ENCODE measurements at places on chromosomes 6 and 20.

DNA sequence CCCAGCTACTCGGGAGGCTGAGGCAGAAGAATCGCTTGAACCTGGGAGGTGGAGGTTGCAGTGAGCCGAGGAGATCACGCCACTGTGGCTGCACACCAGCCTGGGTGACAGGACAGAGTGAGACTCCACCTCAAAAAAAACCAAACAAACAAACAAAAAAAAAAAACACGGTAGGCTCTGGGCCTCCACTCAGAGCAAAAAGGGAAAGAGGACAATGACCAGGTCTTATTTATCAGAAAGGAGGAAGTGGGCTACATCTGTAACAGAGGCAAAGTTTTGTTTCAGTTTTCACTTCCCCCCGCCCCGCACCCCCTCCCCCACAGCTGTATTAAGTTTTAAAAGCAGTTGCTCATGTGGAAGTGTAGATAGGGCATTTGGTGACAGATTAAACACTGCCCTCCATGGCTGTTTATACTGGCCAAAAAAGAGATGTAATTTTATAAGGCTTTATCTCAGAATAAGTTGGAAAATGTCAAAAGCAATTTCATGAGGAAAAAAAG is 114.6 kb downstream of the RCAN2 start:
- no peak for DNase-seq

GRCh38 chr6:106064142-106064541 is 22.0 kb upstream of the PRDM1 start:
- no peak for DNase-seq

GRCh38 chr20:35238170-35238569 is 11.7 kb downstream of the MMP24 start:
- DNase-seq = no peak

DNA sequence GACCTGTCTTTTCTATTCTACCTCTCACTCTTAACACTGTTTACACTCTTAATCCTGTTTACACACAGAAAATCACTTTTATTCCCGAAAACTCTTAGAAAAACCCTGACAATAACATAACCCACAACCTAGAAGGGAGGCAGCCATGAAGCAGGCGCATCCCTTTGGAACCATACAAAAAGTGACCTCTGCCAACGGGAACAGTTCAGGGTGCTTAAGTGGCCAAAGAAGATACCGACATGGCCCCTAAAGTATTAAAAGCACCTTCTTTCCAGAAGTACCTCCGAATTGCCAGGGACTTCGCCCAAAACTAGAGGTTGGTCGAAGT is 490 bp downstream of the MMUT start:
- no peak for DNase-seq

- DNase-seq = no peak
These were observed 510 bp downstream of the NDRG3 start for GRCh38 chr20:36745234-36745926.

GRCh38 chr20:9616833-9617461 is 102.6 kb downstream of the LAMP5 start:
- no peak for DNase-seq

DNA sequence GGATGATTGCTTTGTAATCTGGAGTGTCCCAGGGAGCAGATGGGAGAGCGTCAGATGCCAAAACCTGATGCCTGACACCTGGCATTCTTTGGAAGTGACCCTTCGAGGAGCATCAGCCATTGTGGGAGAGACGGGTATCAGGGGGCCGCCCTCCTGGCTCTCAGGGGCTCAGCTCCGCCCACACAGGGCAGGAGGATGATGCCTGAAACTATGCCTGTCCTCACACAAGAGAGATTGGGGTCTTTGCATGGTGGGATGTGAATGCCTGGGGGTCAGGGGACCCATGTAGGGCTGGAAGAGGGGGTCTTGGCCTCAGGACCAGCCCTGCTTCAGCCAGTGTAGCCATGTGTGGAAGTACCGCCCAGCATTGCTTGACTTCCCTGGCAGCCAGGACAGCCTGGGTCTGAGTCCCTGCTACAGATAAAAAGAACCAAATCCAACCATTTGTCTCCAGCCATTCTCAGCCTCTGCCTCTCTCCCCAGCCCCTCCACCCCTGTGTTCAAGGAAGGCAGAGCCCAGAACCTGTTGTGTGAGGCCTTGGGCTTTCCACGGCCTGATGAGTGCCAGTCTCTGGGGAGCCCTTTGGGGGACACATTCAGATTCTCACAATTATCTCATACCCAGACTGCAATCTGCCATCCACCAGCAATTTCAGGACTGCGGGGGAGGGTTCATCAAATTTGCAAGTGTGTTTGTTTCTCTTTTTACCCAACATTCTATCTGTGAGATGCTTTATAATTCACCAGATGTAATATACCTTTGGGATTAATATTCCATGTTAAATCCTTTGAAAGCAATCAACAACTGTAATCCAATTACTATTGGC is 371.2 kb downstream of the PREX1 start:
- DNase-seq = no peak

DNA sequence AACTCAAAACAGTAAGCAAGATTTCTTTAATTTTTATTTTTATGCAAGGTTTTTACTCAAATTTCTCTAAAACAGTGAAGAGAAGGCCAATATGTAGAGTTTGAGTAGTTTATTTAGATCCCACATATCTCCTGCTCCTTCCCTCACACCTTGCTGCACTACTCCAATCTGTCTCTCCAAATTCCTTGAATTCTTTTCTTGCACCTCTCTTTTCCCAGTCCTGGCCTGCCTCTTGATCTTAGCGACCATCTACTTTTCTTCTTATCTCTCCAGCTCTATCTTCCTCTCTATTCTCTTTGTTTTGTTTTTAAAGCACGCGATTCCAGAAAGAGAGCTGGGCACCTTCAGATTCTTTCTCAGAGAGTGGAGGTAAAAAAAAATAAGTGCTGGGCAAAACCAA is 86.7 kb upstream of the KCNQ5 start:
- no peak for DNase-seq

DNA sequence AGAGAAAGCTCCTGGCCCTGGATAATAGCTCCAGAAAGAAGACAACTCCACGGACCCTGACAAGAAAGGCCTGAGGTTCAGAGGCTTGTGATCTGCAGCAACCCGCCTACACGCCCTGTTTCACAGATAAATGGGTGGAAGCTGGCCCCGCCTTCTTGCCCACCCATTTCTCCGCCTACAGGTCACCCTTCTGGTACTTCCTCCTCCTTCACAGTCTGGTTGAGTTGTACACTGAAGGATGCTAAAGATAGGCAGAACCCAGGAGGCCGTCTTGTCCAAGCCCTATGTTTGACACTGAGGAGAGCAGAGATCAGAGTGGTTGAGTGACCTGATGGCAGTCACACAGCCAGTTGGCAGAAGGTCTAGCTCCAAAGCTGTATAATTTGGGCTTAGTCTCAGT is 34.2 kb upstream of the MDGA1 start:
- DNase-seq = no peak

- no peak for DNase-seq
These were observed 284.2 kb downstream of the HACE1 start for GRCh38 chr6:104575536-104575935.

DNA sequence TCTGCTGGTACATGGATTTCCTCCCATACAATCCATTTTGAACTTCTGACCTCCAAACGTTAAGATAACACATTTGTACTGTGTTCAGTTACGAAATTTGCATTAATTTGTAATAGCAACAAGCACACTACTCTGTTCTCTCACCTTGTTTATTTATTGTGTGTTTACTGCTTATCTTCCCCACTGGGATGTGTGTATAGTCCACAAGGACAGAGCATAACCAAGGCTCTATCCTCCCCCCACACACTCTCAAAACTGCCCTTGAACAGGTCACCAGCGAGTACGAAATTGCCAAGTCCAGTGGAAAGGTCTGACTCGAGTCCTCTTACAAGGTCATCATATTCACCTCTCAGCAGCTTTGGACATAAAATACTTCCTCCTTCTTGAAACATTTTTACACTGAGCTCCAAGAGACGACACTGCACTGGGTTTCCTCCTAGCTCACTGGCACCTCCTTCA is 18.6 kb downstream of the ADTRP start:
- no peak for DNase-seq

DNA sequence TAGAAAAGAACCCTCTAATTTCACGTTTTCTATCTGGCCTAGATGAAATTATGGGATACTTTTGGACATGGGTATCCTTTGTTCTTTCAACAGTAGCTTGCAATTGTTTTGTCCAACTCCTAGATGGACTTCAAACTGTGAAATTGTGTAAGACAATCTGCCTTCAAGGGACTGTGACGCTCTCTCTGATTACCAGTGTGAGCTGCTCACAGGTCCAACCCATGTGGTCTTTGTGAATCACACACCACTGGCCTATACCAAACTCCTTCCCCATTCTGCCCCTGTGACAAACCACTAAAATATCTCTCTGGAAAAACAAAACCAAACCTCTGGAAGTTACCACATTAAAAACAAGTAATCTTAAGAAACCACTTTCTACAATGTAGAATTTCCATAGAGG is 59.5 kb downstream of the NINL start:
- DNase-seq = no peak

DNA sequence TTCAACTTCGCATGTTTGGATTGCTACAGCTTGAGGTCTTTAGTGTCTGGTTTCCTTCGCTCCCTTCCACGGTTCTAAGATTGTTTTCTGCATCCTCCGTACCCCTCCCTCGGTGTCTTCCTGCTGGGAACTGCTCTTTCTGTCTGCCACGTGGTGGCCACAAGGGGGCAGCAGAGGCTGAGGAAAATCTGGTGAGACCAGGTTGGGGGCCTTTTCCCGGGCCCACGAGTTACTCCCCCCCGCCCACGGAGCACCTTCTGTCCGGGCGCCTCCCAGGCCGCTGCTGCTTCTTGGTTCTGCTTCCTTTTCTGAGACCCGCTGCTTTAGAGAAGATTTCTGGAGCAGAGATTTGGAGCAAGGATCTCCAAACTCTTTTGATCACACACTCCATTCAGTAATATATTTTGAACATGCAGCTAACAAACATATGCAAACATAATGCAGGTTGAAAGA is 21.1 kb upstream of the NOTCH4 start:
- no peak for DNase-seq

DNA sequence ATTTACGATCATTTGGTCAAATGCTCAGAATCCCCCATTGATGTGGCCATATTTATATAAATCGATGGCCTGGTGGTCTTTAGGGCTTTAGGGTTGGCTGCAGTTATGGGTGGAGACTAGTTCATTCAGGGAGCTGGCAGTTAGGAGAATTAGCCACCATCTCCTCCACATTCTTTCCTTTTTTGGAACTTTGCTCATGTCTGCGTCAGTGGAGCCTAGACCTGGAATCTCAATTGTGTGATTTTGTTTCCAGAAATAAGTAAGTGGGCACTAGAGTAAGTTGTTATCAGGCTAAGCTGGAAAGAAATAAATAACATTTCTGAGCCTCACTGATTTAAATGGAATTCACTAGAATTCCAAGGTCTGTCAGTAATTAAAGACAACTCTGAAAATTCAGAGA is 29.0 kb upstream of the ELOVL5 start:
- no peak for DNase-seq

GRCh38 chr6:134347885-134348805 is 30.2 kb upstream of the SGK1 start:
- no peak for DNase-seq

DNA sequence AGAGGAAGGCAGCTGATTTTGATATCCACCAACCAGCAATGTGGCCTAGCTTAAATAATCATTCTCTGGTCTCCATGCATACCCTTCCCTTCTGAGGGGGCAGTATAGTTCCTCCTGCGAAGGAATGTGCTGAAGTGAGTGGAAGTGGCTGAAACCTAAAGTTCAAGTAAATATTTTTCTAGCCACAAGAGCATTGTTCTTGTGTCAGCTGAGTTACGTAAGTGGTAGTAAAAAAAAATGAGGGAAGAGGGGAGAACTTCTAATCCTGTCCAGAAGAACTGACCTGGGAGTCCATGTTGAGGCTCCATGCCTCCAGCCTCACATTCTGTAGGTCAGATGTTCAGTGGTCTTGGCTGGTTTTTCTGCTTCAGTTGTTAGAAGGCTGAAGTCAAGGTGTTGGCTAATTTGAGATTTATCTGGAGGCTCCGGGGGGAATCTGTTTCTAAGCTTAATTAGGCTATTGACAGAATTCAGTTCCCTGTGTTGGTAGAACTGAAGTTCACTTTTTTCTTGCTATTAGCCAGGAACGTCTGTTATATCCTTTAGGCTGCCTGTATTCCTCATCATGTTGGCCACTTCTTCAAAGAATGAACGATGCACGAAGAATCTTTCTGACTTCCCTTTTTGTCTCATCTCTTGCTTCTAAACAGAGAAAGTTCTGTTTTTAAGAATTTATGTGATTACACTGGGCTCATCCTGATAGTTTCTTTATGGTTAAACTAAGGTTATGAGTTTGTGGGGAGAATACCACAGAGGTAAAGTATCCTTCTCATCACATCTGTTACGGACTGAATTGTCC is 207.1 kb upstream of the PRSS16 start:
- DNase-seq = no peak

- DNase-seq = no peak
These were observed 34.6 kb downstream of the SLC16A10 start for GRCh38 chr6:111121789-111122350.

DNA sequence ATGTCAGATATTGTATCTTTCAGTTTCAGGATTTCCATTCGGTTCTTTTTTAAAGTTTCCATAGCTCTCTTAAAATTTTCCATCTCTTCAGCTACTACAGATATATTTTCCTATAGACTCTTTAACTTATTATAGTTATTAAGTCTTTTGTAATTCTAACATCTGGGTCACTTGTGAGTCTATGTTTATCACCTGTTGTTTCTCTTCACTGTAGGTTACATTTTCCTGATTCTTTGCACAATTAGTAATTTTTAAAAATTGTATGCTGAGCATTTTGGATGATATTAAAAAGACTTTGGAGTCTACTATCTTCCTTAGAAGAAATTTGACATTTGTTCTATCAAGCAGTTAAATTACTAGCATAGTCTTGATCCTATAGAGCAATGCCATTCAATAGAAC is 140.7 kb downstream of the QRSL1 start:
- DNase-seq = no peak

- DNase-seq = no peak
These were observed 16.7 kb downstream of the KAT14 start for GRCh38 chr20:18154342-18154741.

- no peak for DNase-seq
These were observed 38.7 kb downstream of the SYNE1 start for GRCh38 chr6:152598421-152598820.

GRCh38 chr20:6588296-6588695 is 179.2 kb upstream of the BMP2 start:
- DNase-seq = no peak

GRCh38 chr6:13413900-13414555 is 73.4 kb downstream of the GFOD1 start:
- DNase-seq = no peak

DNA sequence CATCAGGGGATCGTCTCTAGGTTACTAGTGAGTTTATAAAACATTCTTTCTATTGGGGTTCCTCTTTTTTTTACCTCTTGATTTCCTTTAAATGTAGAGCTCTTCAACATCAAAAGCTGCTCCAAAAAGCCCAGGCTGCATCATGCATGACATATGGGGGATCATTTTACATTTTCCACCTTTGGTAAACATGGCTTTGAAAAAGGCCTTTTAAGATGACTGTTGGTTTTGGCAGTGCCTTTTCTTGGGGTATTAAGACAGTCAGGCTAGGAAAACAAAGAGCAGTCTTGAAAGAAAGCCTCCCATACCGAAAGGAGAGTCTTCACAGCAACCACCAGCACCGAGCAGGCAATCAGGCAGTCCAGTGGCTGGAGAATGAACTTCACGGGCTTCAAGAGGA is 73.2 kb downstream of the NPEPL1 start:
- no peak for DNase-seq

All from esophagus squamous epithelium (tissue), 5 donors.